ENCODE measurements at places on chromosomes 3 and 15. TPM values are rescaled to one million over a fixed set of nuclear protein-coding genes. Genes with fewer than 3 reads are reported as not detected.

TRIM42 gene
- total RNA-seq: not detected

GRCh38 chr3:48180021-48180420 lies 8.2 kb downstream of the CDC25A start:
- H3K27ac ChIP-seq: no peak overlapping the region
- no peak overlapping the region for H3K4me3 ChIP-seq
- peaks cover 8% of the 10 kb centered on the region for H3K36me3 ChIP-seq
- no peak for DNase-seq

GTPBP8 gene
- total RNA-seq: 34.3 TPM

- no peak for DNase-seq
- no peaks in the 10 kb centered on the region for H3K36me3 ChIP-seq
- H3K4me3 ChIP-seq: no peak overlapping the region
- peaks cover 38% of the 10 kb centered on the region for H3K27me3 ChIP-seq
Observed at GRCh38 chr15:69767191-69767590, 314.6 kb downstream of the RPLP1 start.

DNA sequence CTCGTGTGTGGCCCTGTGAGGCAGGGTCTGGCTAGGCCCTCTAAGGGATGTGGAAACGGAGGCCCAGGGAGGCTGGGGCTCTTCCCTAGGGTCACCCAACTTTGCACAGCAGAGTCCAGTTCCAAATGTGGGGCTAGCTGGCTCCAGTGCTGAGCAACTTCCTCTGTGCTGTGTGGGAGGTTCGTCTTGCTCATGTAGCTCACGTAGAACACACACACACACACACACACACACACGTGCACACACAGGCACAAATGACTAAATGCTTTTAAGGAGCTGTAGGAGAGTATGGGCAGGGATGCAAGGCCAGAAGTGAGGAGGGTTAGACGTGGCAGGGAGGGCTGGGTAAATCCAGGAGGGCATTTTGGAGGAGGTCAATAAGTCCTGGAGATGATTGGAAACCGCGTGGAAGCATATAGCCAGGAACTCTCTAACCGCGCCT lies 213.8 kb downstream of the RPLP1 start:
- H3K27ac ChIP-seq: no peak overlapping the region
- DNase-seq: peak; percentile 54
- no peaks in the 10 kb centered on the region for H3K4me1 ChIP-seq
- no peaks in the 10 kb centered on the region for H3K27me3 ChIP-seq
- no peaks in the 10 kb centered on the region for H3K36me3 ChIP-seq

- DNase-seq: no peak
- no peak overlapping the region for H3K27ac ChIP-seq
- no peaks in the 10 kb centered on the region for H3K36me3 ChIP-seq
- no peaks in the 10 kb centered on the region for H3K4me1 ChIP-seq
- no peak overlapping the region for H3K4me3 ChIP-seq
Observed at GRCh38 chr3:188740010-188740409, 431.8 kb upstream of the TPRG1 start.

HEMK1 gene
- 15.8 TPM for total RNA-seq

CFAP100 gene
- total RNA-seq: not detected

- H3K27ac ChIP-seq: no peak overlapping the region
- H3K27me3 ChIP-seq: no peaks in the 10 kb centered on the region
- H3K4me3 ChIP-seq: peak overlapping the region; percentile 74
Observed at GRCh38 chr3:128698211-128699047, 27.6 kb upstream of the RAB7A start.

GRCh38 chr3:7074217-7074616 lies 213.3 kb downstream of the GRM7 start:
- no peaks in the 10 kb centered on the region for H3K27me3 ChIP-seq
- no peak for DNase-seq
- no peaks in the 10 kb centered on the region for H3K4me1 ChIP-seq
- H3K36me3 ChIP-seq: no peaks in the 10 kb centered on the region

DNA sequence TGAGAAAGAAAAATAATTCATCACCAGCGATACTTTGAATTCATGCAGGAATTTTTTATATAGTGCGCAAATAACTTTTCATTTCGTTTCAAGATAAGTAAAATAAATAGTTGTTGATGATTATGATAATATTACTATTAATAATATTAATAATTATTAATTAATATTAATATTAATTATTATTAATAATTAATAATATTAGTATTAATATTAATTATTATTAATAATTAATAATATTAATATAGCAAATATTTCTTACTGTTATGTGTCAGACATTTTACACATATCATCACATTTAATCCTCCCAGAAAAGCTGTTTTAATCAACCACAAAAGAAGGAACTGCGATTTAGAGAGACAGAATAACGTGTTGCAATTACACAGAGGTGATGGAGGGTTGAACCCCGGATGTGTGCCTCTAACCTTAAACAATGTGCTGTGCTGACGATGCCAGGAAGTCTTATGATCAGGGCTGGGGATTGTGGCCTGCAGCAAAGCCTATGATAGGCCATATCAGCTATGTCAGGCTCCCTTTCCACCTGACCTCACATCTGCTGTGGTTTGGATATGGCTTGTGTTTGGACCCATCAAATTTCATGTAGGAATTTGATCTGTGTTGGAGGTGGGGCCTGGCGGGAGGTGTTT lies 263.5 kb upstream of the NR2F2 start:
- no peaks in the 10 kb centered on the region for H3K36me3 ChIP-seq
- no peak overlapping the region for H3K4me3 ChIP-seq
- no peaks in the 10 kb centered on the region for H3K4me1 ChIP-seq
- H3K27me3 ChIP-seq: no peaks in the 10 kb centered on the region
- H3K27ac ChIP-seq: no peak overlapping the region
- no peak for DNase-seq

ZBTB47 gene
- total RNA-seq: 72.8 TPM

- DNase-seq: no peak
- H3K4me1 ChIP-seq: no peaks in the 10 kb centered on the region
- no peak overlapping the region for H3K27ac ChIP-seq
- H3K27me3 ChIP-seq: no peaks in the 10 kb centered on the region
Observed at GRCh38 chr15:95584088-95584487, 746.4 kb upstream of the NR2F2 start.

DNA sequence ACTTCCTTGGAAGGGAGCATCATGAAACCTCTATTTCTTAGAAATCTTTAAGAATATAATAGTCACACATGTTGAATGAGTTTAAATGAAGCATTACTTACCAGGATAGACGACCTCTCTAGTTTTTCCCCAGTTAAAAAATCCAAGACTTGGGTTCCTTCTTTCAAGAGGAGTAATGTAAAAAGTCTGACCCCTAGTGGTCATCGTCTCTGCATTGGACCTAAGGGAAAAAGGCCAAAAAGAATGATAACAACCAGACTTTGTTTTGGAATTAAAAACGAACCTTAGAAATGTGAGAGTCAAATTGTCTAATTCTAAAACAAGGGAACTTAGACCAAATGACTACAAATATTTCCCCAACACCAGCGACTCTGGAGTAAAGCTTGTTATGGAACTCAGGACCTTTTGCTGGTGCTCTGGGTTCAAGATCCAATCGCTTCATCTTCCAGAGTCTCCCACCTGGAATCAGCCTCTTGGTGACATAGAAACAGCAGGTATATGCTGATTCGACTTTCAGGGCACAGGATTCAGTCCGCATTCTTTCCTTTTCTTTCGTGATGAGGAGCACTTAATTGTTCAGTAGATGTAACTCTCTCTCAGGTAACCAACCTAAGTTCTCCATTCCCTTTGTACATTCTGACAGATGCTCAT lies 214.8 kb upstream of the TPRG1 start:
- peaks cover 10% of the 10 kb centered on the region for H3K4me1 ChIP-seq
- H3K4me3 ChIP-seq: no peak overlapping the region
- DNase-seq: peak; percentile 82
- no peaks in the 10 kb centered on the region for H3K36me3 ChIP-seq
- H3K27me3 ChIP-seq: no peaks in the 10 kb centered on the region

PLCH1 gene
- under 0.01 TPM for total RNA-seq

RBMS3 gene
- 40.0 TPM for total RNA-seq

- no peak overlapping the region for H3K4me3 ChIP-seq
- no peak for DNase-seq
- H3K4me1 ChIP-seq: no peaks in the 10 kb centered on the region
- H3K27ac ChIP-seq: no peak overlapping the region
Observed at GRCh38 chr15:87326269-87326668, 930.3 kb downstream of the NTRK3 start.

ZNF35 gene
- 7.3 TPM for total RNA-seq

GRCh38 chr15:39054128-39054732 lies 489.6 kb upstream of the RASGRP1 start:
- H3K4me1 ChIP-seq: no peaks in the 10 kb centered on the region
- H3K27me3 ChIP-seq: no peaks in the 10 kb centered on the region
- H3K36me3 ChIP-seq: no peaks in the 10 kb centered on the region
- H3K27ac ChIP-seq: no peak overlapping the region
- no peak overlapping the region for H3K4me3 ChIP-seq

DNA sequence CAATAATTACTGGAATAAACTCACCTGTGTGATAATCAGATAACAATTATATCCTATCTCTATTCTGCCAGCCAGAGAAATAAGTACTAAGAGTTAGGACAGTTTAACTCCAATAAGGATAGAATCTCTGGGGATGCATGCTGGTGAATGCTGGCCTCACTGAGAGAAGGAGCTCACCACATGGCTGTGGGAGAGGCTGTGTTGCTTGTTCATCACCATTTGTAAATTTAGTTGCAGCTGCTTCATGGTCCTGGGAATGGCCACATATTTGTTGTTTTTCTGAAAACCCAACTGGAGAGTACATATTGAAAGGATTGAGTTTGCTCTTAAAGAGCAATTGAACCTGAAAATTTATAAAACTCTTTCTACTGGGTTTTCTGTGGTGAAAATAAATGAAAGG lies 207.3 kb downstream of the NECTIN3 start:
- H3K27me3 ChIP-seq: no peaks in the 10 kb centered on the region
- DNase-seq: no peak
- H3K36me3 ChIP-seq: no peaks in the 10 kb centered on the region

DNA sequence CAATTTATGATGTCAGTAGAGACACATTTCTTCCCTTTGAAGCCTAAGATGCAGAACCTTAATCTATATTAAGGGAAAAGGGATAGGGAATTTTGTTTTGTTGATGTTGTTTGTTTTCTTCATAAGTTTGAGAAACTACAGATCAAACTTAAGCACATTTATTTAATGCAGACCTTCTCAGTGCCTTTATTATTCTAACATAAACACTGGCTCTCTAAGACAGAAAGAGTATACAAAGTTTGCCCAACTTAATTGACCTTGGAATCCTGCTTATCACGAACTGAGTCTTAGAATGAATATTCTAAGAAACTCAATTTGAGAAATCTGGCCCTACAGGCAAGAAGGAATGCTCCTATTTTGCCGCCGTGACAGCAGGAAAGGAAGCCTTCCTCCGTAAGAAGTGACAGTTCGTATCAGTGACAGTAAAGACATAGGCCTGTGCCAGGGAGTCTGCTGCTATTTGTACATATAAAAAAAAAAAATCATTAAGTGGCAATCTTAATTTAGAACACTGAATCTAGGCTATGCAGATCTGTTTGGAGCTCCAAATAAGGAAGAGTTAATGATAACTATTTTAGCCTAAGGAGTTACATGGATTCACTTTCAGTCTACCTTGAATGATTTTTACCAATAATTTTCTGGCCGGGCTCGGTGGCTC lies 8.8 kb upstream of the IMPG2 start:
- H3K36me3 ChIP-seq: no peaks in the 10 kb centered on the region
- H3K27me3 ChIP-seq: no peaks in the 10 kb centered on the region
- H3K4me1 ChIP-seq: no peaks in the 10 kb centered on the region

DNA sequence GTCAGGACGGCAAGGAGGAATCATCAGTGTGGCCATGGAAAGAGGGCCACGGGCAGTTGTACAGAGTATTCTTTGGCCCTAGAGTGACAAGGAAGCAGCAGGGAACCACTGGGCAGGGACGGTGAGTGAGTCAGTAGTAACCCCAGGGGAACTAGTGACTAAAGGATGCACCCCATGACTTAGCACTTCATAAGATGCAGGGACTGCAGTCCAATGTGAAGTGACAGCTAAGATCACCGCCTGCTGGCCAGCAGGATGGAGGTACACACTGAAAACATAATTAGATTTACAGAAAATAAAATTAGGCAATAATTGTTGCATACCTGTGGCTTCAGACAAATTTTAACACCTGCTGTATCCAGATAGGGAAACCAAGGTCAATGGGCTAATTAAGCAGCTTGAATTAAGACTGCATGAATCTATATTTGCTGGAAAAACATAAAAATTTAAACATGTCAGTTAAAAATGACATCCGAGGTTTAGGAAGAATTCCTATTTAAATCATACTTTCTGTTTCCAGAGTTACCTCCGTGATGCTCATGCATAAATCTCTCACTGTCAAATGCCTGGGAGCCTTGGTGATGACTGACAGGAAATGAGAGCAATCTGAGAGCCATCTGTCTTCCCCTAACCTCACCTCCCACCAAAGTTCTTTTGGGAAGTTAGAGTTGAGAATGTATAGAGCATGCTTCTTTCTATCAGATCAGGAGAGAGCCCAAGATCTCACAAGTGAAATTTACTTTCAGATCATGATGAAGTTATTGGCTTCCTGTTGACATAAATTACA lies 56.5 kb downstream of the DCLK3 start:
- peaks cover 6% of the 10 kb centered on the region for H3K4me1 ChIP-seq
- DNase-seq: peak; percentile 86
- H3K27ac ChIP-seq: no peak overlapping the region

GRCh38 chr3:184358124-184358767 lies 3.2 kb downstream of the CLCN2 start:
- no peaks in the 10 kb centered on the region for H3K36me3 ChIP-seq
- DNase-seq: no peak
- 0 out of 2 replicates have a peak, but pooled peaks cover 6% of the 10 kb centered on the region for H3K4me1 ChIP-seq
- no peak overlapping the region for H3K27ac ChIP-seq

COX5A gene
- 65.3 TPM for total RNA-seq

TMEM87A gene
- total RNA-seq: 64.6 TPM

GRCh38 chr3:111496894-111497559 lies 45.0 kb upstream of the CD96 start:
- H3K4me1 ChIP-seq: no peaks in the 10 kb centered on the region
- H3K27me3 ChIP-seq: no peaks in the 10 kb centered on the region
- no peak for DNase-seq

GRCh38 chr3:197238842-197239241 lies 59.6 kb downstream of the DLG1 start:
- no peaks in the 10 kb centered on the region for H3K27me3 ChIP-seq
- H3K4me1 ChIP-seq: no peaks in the 10 kb centered on the region
- H3K27ac ChIP-seq: no peak overlapping the region
- H3K36me3 ChIP-seq: peaks cover 6% of the 10 kb centered on the region
- no peak overlapping the region for H3K4me3 ChIP-seq

DNA sequence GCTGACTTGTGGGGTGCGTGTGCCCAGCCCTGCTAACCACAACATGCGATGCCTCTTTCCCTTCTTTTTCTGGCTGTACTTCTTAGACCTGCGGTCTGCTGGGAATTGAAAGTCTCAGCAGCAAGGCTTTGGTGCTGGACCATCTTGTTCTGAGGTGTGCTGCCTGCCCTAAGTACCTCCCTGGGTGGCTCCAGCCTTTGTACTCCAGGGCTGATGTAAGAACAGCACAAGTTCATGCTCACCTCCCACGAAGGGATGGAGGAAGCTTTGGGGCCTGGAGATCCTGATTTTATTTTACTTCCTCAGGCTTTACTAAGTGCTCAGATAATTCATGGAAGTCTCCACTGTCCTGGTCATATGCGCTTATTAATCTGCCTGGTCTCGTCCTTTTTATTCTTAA lies 28.9 kb downstream of the FAM43A start:
- H3K4me3 ChIP-seq: no peak overlapping the region
- H3K4me1 ChIP-seq: no peaks in the 10 kb centered on the region
- peaks cover 19% of the 10 kb centered on the region for H3K27me3 ChIP-seq
- H3K27ac ChIP-seq: no peak overlapping the region
- no peaks in the 10 kb centered on the region for H3K36me3 ChIP-seq

Measured in GM23248 (cell line).